ENCODE measurements at places on chromosomes 5 and 9. TPM values are rescaled to one million over a fixed set of nuclear protein-coding genes. Genes with fewer than 3 reads are reported as not detected.

- no peak for DNase-seq
Observed at GRCh38 chr5:81495286-81495685, 101.4 kb upstream of the ACOT12 start.

Gene FST
- polyA plus RNA-seq: 1.5 TPM

GRCh38 chr5:127916885-127917573 is 166.5 kb upstream of the SLC12A2 start:
- no peak for DNase-seq

Gene GMCL2
- polyA plus RNA-seq: not detected

DNA sequence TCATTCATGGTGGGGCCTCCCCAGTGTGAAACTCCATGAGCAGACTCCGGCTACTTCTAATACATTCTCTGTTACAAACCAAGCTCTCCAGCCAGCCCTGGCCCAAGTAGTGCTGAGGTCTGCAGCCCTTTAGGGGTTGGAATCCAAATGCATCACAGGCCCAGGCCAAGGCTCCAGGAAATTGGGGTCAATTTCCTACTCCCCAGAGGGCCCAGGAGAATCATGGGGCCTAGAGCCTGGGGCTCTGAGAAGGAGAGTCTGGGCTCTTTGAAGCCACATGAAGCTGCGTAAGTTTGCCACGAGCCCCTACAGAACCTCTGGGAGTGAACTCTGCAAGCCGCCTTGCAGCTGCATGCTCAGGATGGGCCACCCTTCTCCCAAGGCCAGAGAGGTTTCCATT is 206.4 kb downstream of the PAPPA start:
- no peak for DNase-seq

GRCh38 chr5:179696603-179697002 is 2.2 kb upstream of the CANX start:
- DNase-seq: no peak

DNA sequence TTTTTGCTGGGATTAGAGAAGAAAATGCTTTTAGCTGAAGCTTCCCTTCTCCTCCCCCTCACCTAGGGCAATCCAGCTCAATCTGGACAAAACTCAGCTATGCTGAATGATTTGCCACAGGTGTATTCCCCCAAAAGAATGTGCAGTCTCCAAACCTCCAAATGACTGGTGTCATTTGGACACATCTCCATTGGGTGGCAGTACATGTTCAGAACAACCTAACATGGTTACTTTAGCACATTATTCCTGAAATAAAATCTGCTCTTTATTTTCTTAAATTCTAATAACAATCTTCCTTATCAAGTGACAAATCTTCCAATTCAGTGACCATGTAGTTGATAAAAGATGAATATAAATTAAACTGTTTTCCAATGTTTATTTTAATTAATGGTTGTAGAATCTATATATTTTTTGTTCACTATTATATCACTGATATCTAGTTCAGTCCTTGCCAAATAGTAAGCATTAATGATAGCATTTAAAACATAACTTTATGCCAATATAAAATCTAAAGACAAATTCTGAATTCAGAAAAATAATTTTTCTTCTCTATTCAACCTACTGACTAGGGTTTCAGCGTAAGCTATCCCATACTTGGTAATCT is 61.3 kb upstream of the MOCS2 start:
- no peak for DNase-seq

- DNase-seq: no peak
Observed at GRCh38 chr5:175107028-175107588, 336.9 kb downstream of the DRD1 start.

Gene POU5F2
- 0.14 TPM for polyA plus RNA-seq
